Activated T-helper 1 cell treated with anti-CD3 and anti-CD28 coated beads, Interleukin-2, amount 50 U/mL, for 16 hours (primary cell): ENCODE measurements at places on chromosomes 3 and 15.

GRCh38 chr15:54277834-54278233 lies 299.6 kb downstream of the UNC13C start:
- DNase-seq: no peak

GRCh38 chr15:98899272-98900021 lies 108.1 kb downstream of the PGPEP1L start:
- no peak for DNase-seq

DNA sequence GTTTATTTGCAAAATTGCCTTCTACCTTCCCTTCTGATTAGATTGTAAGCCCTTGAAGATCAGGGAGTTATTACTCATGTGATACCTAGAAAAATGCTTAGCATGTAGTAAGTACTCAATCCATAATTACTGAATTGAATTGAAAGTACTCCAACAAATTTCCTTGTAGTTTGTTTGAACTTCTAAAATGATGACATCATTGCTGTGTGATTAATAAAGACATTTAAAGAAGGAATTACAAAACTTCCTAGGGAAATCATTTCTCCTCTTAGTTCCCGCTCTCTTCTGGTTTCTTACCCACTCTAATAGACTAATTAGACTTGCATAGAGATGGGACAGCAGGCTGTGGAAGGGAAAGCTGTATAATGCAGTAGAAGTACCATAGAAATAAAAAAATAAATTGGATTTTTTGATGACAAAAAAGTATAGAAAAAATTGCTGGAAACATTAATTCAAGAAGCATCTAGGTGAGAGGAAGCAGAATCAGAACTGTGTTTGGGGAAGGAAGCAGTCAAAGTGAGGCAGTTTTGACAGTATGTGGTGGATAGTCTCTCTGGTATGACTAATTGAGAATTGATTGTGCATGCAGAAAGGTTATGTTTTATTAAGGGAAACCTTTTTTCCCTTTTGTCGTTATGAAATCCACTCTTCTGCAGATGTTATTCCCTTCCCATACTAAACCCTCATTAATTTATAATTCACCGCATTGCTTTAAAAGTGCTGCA lies 93.0 kb downstream of the ALCAM start:
- no peak for DNase-seq

DNA sequence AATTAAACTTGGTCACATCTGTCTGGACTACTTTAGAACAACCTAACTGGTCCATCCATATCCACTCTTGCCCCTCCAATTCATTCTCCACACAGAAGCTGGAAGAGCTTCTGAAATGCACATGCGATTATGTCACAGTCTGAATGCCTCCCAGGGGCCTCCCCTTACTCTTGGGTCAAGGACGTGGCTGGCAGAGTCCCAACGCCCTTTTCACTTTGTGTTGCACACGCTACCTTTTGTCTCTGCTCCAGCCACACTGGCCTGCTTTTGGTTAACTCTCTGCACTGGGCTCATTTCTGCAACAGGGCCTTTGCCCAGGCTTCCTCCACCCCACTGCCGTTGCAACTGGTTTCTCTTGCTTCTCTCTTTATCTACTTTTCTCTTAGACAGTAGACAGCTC lies 245.2 kb downstream of the IL20RB start:
- DNase-seq: no peak

GRCh38 chr15:63231706-63232105 lies 42.3 kb downstream of the RAB8B start:
- no peak for DNase-seq

- DNase-seq: no peak
These were observed 9.3 kb downstream of the ARL13B start for GRCh38 chr3:93989241-93989640.

DNA sequence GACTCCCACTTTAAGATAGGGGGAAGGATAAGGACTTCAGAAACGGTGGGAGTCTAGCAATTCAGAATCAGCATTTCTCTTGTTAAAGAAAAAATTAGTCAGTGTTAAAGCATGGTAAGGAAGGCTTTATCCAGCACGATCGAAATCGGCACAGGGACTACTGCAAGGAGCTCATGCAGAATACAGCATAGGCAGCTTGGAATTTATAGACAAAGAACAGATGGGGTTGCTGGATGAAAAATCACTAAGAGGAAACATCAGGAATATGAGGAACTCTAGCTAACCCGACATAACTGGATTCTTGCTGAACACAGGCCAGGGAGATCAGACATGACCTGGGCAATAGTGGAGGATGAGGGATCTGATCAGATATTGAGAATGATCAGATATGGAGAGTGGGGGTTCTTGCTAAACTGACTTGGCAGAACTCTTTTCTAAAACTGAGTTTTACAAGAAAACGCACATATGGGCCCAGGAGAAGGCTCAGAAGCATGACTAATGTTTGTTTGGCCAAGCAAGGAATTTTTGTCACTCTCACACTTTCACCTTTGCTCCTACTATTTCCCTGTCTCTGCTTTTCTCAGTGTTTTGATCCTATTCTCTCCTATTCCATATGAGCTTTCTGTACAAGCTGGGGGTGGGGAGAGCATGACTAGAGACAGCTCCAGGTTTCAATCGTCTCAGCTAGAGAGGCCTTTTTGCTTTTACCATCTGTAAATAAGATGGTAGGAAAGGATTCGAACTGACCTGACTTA lies 3.9 kb upstream of the PLCH1 start:
- no peak for DNase-seq

DNA sequence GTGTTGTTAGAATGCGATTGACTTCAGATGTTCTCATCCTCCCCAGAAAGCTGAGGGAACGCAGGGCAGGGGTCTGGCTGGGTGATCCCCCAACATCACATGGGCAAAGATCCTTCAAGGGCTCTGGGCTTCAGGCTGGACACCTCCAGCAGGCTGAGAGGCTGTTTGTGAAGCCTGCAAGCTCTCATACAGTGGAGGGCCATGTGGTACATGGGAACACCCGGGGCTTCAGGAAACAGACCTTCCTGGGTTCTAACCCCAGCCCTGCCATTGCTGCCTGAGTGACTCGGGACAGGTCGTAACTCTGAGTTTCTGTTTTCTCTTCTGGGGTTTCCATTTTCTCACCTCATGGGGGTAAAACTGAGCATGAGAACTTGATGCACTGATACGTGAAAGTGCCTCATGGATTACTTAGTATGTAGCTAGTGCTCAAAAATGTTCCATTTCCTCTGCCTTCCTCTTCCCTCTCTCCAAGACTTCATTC lies 81.2 kb downstream of the TLE3 start:
- no peak for DNase-seq

- DNase-seq: no peak
These were observed 146.1 kb downstream of the SMAD6 start for GRCh38 chr15:66848116-66848515.

DNA sequence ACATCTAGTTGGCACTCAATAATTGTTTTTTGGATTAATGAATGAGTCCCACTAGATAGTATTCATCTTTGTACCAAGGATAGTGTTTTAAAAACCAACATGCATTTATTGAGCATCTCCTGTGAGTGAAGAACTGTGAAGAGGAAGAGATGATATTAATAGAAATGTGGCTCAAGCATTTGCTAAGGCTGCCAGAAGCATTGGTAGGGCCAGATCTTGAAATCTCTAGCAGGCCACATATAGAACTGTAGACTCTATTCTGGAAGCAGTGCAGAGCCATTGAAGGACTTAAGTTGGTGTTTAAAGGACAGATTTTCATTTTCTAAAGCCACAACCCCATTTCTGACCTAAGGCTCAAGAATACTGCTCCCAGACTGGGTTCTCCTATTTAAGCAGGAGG lies 99.0 kb downstream of the NEK11 start:
- DNase-seq: no peak

GRCh38 chr15:59828861-59829260 lies 139.7 kb upstream of the BNIP2 start:
- no peak for DNase-seq

- no peak for DNase-seq
These were observed 39.6 kb downstream of the RASGRF1 start for GRCh38 chr15:79051029-79051428.

DNA sequence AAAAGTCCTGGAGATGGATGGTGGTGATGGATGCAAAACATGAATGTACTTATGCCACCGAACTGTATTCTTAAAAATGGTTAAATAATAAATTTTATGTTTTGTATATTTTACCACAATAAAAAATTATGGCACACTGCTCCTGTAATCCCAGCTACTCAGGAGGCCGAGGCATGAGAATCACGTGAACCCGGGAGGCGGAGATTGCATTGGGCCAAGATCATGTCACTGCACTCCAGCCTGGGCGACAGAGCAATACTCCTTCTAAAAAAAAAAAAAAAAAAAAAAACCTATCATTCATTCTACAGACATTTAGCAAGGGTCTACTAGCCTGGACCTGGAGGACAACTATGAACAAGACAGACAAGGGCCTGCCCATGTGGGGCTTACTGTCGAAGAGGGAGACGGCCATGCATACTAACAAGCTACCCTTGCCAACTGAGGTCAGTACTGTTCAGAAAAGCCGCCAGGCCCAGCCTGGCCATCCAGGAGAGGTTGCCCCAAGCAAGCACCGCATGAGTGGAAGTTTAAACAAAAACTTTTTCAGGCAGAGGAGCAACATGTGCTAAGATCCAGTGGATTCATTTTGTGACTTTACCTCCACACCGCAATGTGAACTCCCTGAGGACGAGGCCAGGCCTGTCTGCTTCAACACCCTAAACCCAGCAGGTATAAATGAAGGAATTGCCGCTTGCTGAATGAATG lies 2.8 kb upstream of the NEK4 start:
- no peak for DNase-seq

- no peak for DNase-seq
These were observed 23.3 kb upstream of the ACKR4 start for GRCh38 chr3:132573797-132574211.

- DNase-seq: no peak
These were observed 29.9 kb upstream of the ZKSCAN7 start for GRCh38 chr3:44525060-44525459.

GRCh38 chr3:118055381-118055780 lies 979.3 kb downstream of the IGSF11 start:
- no peak for DNase-seq

DNA sequence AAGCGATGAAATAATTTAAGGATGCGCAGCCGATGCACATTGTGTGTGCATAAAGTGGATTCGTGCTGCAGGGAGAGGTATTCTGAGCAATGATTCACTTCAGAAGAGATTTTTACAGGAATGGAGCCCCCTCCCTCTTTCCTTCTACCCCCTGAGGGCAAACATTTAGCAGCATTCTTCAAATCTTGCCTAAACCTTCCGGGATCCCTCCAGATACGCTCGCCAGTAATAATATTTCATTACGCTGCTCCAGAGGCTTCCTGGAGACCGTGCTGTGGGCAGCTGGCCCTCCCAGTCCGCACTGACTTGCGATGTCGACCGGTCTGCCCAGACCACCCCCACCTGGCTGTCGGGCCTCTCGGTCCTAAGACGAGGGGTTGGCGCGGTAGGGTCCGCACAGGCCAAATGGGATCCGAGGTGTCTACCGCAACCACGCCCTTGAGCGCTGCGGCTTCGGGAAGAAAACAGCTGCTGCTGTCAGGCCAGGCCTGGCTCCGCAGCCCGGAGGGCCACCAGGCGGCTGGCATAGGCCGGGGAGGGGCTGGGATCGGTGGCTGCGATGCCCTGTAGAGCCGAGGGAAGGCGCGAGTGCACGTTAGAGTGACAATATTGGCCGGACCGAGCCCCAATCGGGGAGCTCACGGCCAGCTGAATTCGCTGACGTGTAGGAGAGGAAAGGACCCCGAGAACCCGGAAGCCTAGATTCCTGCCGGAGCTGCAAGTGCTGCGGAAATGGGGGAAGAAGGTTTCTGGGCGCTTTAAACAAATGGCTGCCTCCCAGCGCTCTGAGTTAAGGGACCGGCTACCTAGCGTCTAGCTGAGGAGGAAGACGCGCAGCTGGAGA lies 14.3 kb downstream of the ZIC4 start:
- no peak for DNase-seq

DNA sequence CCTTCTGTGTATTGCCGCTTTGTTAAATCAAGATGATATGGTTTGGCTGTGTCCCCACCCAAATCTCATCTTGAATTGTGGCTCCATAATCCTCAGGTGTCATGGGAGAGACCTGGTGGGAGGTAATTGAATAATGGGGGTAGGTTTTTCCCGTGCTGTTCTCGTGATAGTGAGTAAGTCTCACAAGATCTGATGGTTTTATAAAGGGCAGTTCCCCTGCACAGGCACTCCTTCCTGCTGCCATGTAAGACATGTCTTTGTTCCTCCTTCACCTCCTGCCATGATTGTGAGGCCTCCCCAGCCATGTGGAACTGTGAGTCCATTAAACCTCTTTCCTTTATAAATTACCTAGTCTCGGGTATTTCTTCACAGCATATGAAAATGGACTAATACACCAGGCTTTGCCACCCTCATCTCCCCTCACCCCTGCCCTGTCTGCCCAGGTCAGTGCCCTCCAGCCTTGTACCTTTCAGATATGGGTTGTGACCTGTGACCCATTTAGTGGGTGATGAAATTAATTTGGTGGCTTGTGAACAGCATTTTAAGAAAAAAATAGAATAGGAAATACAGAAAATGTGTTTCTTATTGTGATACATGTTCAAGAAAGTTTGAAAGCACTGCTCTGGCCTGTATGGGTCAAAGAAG lies 56.1 kb upstream of the MCF2L2 start:
- no peak for DNase-seq

GRCh38 chr3:134802428-134803050 lies 7.5 kb downstream of the EPHB1 start:
- DNase-seq: no peak

DNA sequence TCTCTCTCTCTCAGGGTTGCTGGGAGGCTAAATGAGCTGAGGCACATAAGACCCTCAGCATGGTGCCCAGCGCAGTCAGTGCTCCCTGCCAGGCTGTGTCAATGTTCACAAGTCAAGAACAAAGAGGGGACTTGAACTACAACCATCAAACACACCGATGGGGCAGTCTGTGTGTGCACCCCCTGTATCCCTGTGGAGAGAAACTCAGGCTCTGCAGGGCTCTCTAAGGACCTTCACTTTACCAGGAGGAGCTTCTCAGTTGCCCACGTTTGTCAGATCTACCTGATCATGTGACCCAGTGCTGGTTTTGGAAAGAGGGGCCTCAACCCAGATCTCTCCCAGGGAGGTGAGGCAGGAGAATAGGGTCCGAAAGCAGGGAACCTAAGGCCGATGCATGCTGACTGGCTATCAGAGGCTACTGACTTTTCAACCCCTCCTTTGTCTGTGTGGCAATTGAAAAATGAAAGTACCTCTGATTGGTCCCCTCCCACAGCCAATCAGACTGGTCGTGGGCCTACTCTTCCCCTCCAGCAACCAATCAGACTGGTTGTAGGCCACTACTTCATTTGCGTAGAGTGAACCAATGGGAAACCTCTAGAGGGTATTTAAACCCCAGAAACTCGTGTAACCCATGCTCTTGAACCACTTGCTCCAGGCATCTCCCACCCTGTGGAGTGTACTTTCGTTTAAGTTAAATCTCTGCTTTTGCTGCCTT lies 34.0 kb downstream of the RHCG start:
- DNase-seq: no peak

GRCh38 chr3:37601832-37602231 lies 259.8 kb upstream of the CTDSPL start:
- no peak for DNase-seq

GRCh38 chr15:56228854-56229253 lies 14.8 kb downstream of the RFX7 start:
- DNase-seq: no peak

GRCh38 chr15:25208735-25209134 lies 230.1 kb downstream of the UBE3A start:
- no peak for DNase-seq

- no peak for DNase-seq
These were observed 2.0 kb downstream of the BHLHE40 start for GRCh38 chr3:4981294-4981664.
